ENCODE measurements at places on chromosomes 11 and 22. TPM values are rescaled to one million over a fixed set of nuclear protein-coding genes. Genes with fewer than 3 reads are reported as not detected.

GRCh38 chr11:66218036-66218435 is 50.4 kb upstream of the RAB1B start:
- peaks cover 17% of the 10 kb centered on the region for H3K4me1 ChIP-seq
- no peak for DNase-seq
- peak overlapping the region; percentile 23 for H3K27ac ChIP-seq

DNA sequence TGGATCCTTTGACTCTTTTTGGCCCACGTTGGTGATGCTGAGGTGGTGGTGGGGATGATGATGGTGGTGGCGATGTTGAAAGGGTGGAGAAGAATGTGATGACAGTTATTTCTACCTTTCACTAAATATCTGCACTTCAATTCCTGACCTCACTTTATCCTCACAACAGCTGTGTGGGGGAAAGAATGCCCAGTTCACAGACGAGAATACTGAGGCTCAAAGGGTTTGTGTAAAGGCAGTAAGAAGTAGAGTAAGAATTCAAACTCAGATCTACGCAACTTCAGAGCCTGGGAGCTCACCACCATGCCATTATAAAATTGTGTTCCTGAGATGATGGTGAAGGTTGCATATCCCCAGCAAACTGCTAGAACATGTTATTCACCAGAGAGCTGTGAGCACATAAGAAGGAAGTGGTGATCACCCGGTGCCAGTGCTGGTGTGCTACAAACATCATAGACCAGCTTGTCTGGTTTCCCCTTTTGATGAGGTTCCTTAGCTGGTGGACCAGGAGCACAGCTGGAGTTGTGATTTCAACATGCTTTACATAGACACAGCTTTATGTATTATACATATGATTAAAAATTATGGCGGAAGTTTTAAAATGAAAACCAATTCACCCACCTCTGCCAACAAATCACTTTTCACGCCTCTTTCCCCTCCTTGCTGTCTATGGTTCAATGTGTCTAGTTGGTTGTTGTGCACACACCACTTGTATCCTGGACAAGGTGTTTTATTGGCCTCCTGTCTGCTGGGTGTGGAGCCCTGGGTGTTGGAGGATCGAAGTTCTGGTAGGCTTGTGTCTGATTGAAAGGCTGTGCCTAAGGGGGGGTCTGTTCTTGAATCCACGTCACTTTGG is 6.2 kb downstream of the ST14 start:
- H3K27me3 ChIP-seq = peaks cover 36% of the 10 kb centered on the region
- no peak overlapping the region for H3K27ac ChIP-seq

DNA sequence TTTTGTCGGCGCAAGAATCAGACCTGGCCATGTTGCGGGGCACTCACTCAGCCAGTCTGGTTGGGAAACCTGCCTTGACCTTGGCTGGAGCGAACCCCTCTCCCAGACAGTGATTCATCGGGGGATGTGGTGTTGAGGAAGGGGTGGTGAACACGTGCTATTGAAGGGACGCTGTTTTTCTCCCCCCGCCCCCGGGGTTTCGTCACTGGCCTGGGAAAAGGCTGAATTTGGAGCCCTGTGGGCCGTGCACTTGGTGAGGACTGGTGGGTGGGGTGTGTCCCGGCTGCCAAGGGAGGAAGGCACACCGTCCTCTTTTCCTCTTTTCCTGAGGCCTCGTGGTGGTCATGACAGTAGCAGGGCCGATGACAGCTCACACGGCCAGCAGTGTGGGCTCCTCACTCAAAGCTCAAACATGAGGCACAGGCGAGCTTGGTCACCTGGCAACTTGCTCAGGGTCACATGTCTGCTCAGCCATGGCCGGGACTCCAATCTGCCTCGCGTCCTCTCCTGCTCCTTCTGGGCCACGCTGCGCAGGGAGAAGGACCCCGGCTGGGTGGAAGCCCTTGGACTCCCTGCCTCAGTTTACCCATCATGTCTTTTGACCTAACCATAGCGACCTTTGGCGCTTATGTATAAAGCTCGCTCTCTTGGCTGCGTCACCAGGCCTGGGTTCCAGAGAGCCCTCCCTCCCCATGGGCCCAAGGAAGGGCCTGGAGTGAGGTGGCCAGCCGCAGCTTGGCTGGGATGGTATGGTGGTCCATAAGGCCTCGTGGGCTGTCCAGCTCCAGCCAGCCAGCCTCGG is 49.4 kb downstream of the SMIM38 start:
- H3K27me3 ChIP-seq = peaks cover 6% of the 10 kb centered on the region
- H3K4me1 ChIP-seq = no peaks in the 10 kb centered on the region
- H3K36me3 ChIP-seq = no peaks in the 10 kb centered on the region
- DNase-seq = peak; percentile 32
- no peak overlapping the region for H3K4me3 ChIP-seq

DNA sequence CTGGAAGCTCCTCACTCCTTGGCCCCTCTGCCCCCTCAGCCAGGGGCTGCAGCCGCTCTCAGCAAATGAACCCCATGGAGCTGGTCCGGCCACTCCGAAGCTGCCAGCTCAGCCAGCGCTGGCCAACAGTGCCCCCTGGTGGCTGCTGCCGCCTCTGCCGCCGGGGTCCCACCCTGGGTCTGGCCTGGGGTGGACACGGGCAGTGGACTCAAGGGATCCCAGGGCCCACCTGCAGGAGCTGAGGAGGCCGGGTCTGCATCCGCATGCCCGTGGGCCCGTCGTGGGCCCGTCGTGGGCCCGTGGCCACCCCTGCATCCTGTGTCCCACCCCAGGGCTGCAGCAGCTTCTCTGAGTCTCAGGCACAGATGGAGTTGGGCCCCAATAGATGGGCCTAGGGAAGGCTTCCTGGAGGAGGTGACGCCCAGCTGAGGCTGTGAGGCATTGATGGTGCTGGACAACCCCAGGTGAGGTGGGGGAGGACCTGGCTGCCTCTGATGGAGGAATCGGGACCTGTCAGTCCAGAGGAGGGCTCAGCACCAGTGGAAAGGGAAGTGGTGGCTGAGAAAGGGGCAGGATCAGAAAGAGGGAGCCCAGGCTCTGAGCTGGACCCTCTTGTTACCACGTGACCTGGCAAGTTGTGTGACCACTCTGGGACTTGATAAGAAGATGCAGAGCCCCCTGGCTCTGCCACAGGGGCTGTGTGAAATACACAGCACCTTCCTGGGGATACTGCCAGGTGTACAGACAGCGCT is 522.3 kb downstream of the BRD1 start:
- no peak overlapping the region for H3K4me3 ChIP-seq
- H3K36me3 ChIP-seq = no peaks in the 10 kb centered on the region
- H3K27ac ChIP-seq = no peak overlapping the region
- H3K27me3 ChIP-seq = peaks cover 22% of the 10 kb centered on the region

GRCh38 chr11:69861901-69862300 is 42.7 kb upstream of the FGF3 start:
- no peaks in the 10 kb centered on the region for H3K4me1 ChIP-seq
- no peak for DNase-seq
- no peaks in the 10 kb centered on the region for H3K36me3 ChIP-seq

- no peaks in the 10 kb centered on the region for H3K4me1 ChIP-seq
- no peaks in the 10 kb centered on the region for H3K36me3 ChIP-seq
- H3K27me3 ChIP-seq = peaks cover 8% of the 10 kb centered on the region
- H3K27ac ChIP-seq = no peak overlapping the region
- DNase-seq = no peak
- H3K4me3 ChIP-seq = no peak overlapping the region
Measured at GRCh38 chr11:12755510-12756453, 81.6 kb downstream of the TEAD1 start.

GRCh38 chr11:123478352-123478987 is 48.4 kb downstream of the GRAMD1B start:
- H3K27ac ChIP-seq = peak overlapping the region; percentile 91
- H3K36me3 ChIP-seq = no peaks in the 10 kb centered on the region
- DNase-seq = no peak
- peak overlapping the region; percentile 62 for H3K4me3 ChIP-seq

Gene NXPE1
- total RNA-seq = not detected

Gene C11orf52
- not detected for total RNA-seq

Gene GAL
- not detected for total RNA-seq

Gene LRRC32
- 0.08 TPM for total RNA-seq

Gene OR52I2
- total RNA-seq = not detected

Gene SLC22A8
- not detected for total RNA-seq

Measured in natural killer cell treated with Interleukin-12 subunit alpha and Interleukin-12 subunit beta and Interleukin-15 and Interleukin-18, amount 100 ng/mL, for 72 hours (primary cell).